Activated CD4-positive, alpha-beta T cell treated with anti-CD3 and anti-CD28 coated beads, Interleukin-10, Interleukin-2, amounts not matched to agents 100 ng/mL and 50 ng/mL, durations not matched to agents 16 hours and 8 hours (primary cell): ENCODE measurements at places on chromosomes 12 and 14.

DNA sequence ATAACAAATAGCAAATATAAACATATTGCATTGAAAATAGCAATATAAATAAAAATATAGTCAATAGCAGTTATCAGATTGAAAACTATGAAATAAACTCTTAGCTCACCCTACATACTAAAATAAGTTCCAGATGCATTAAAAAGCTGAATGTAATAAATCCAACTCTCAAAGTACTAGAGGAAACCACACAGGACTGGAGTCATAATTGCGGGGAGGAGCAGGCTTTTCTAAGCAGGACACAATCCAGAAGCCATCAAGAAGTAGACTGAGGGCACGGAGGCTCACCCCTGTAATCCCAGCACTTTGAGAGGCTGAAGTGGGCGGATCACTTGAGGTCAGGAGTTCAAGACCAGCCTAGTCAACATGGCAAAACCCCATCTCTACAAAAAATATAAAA is 22.2 kb downstream of the GSC start:
- no peak for DNase-seq

- no peak for DNase-seq
Observed at GRCh38 chr12:111467857-111468241, 62.1 kb downstream of the SH2B3 start.

GRCh38 chr14:59484639-59485175 is 390 bp downstream of the JKAMP start:
- DNase-seq = no peak

DNA sequence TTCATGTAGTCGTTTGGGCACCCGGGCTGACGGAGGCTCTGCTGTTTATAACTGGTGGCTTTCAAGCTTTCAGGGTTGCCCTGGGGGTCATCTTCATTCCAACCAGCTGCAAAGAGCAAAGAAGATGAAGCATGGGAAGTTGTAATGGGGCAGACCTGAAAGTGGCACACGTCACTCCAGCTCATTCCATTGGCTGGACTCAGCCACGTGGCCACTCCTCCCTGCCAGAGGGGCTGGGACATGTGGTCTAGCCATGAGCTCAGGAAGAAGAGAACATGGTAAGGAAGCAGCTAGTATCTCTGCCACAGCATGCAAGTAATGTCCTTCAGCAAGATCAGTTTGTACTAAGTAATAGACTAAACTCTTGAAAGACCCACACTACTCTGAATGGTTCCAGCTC is 51.7 kb upstream of the FERMT2 start:
- DNase-seq = no peak

- DNase-seq = no peak
Observed at GRCh38 chr12:91973813-91974212, 171.8 kb downstream of the BTG1 start.

GRCh38 chr12:31928246-31929026 is 30.8 kb upstream of the RESF1 start:
- DNase-seq = peak; percentile 65

DNA sequence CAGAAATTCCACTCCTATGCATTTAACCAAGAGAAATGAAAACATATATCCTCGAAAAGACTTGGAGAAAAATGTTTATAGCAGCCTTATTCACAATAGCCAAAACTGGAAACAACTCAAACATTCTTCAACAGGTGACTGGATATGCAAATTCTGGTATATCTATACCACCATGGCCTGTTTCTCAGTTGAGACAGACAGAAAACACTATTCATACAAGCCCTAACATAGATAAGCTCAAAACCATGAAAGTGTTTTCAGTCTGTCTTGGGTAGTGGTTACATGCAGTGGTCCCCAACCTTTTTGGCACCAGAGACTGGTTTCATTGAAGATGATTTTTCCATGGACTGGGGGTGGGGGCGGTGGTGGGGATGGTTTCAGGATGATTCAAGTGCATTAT is 83.8 kb downstream of the SRGAP1 start:
- DNase-seq = no peak

- DNase-seq = no peak
Observed at GRCh38 chr14:64092338-64092737, 201.8 kb downstream of the ESR2 start.

- DNase-seq = peak; percentile 24
Observed at GRCh38 chr14:74955229-74956026, at the start of gene PGF. Gene PGF, minus strand, starts transcription at chr14:74955597. Its CDS starts 355 bp downstream, at chr14:74955242.

DNA sequence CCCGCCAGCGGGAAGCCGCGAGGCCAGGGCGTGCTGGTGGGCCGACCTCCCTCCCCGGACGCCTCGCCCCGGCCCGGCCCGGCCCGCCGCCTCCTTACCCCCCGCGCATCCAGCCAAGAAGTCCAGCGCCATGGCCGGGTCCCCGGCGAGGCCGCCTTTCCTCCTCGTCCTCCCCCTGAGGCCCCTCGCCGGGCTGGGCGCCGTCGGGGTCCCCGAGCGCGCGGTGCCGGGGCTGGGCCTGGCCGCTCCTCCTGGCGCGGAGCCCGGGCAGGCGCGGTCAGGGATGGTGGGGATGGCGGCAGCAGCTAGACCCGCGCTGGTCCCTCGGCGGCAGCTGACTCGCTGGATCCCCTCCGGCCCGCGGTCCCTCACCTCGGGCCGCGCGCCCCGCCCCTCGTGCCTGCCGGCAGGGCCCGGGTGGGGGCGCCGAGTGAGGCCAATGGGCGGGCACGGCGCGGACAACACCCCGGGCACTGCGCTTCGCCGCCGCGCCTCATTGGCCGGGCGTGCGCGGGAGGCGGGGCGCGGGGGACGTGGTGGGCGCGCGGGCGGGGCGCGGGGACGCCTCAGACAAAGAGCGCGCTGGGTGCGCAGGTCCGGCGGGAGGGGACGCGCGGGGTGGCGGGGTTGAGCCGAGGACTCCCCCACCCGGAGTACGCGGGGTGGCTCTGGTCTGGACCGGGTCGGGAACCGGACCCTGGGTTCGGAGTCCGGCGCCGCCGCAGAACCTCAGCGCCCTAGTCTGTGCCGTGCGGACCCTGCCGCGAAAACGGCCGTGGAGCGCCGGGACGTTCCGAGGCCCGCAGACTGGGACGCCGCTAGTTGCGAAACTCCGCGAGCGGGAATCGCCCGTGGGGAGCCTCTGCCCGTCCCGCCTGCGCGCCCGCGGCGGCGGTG is at the start of gene SLC25A29:
Gene SLC25A29, minus strand, starts transcription at position 344 of the 897 bp plus-strand sequence. Its CDS starts 212 bp downstream, at position 132.
- DNase-seq = peak; percentile 79

DNA sequence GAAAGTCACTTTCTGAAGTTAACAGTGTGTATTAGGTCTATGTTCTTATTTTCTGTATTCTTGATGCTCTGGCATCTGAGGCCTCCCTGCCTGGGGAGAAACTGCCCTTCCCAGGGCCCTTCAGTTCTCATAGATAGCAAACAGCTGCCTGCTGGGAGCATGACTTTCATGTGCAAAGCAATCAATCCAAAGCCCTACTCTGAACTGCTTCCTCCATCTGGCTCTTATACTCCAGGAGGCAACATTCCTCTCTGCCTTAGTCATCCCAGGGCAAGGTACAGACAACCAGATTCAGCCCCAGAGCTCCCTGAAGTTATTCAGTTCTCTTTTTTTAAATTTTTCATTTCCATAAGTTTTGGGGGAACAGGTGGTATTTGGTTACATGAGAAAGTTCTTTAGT is 41.7 kb upstream of the RIN3 start:
- DNase-seq = no peak

DNA sequence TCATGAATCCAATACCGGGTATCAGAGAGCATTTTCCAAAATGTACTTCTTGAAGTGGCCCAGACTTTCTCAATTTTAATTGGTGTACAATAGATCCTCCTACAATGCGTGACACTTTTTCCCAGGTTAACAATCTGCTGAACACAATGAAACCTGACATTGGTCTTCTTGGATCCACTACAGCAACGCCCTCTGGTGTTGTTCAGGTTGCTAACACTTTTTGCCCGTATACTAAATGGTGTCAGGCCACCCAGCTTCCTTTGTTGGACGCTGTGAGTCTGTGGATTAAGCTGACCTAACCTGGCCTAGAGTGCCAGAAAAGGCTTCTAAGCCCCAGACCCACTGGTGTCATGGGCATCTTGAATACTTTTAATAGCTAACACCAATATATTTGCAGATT is 89.2 kb downstream of the KCNK10 start:
- peak; percentile 34 for DNase-seq

- DNase-seq = peak; percentile 44
Observed at GRCh38 chr14:90658541-90658967, 157.7 kb downstream of the TTC7B start.

DNA sequence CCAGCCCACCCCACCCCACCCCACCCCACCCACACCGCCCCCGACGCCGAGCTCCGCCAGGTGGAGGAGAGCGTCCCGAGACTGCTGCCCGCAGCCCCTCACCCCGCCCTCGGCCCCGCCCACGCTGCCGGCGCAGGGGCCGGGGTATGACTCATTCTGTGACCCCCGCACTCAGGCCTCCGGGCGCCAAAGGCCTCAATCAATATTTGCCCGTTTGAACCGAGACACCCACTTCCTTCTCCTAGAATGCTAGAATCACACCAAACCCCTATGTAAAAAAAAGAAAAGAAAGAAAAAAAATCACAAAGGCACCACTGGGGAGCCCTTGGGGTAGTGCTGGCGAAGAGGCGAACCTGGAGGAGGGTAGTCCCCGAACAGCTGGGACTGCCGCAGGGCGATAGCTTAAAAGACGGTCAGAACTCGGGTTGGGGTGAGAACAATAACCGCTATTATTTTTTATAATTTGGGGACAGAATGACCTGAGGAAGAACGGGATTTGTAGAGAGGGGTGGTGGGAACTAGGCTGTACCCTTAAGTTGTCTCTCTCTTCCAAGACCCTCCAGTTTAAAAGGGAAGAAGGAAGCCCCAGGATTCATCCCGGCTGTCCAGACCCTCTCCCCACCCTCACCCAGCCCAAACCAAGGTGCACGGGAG is 894 bp downstream of the KRT8 start:
- peak; percentile 58 for DNase-seq

- DNase-seq = peak; percentile 96
Observed at GRCh38 chr12:12439636-12440035, 82.8 kb downstream of the BORCS5 start.

- no peak for DNase-seq
Observed at GRCh38 chr12:85836197-85837090, at the start of gene RASSF9. Gene RASSF9, minus strand, starts transcription at chr12:85836409. Its CDS starts 208 bp downstream, at chr12:85836201.

GRCh38 chr14:80606347-80606772 is 335.2 kb downstream of the CEP128 start:
- no peak for DNase-seq

GRCh38 chr12:2057795-2058408 is 5.1 kb downstream of the CACNA1C start:
- no peak for DNase-seq

DNA sequence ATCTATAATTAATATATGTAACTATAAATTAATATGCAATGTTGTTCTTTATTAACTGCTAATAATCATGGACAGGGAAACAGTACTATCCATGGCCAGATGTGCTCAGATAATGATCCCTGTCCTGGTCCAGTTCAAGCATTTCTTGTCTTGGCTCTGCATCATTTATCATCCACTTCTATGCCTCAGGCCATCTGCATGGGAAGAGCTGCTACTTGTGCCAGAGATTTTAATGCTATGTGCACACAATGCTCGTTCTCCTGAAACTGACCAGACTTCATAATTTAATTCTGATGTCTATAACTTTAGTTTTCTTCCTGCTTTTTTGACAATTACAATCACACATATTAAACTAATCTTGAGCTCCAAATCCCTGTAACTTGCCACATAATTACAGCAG is 11.2 kb upstream of the TMX1 start:
- no peak for DNase-seq

DNA sequence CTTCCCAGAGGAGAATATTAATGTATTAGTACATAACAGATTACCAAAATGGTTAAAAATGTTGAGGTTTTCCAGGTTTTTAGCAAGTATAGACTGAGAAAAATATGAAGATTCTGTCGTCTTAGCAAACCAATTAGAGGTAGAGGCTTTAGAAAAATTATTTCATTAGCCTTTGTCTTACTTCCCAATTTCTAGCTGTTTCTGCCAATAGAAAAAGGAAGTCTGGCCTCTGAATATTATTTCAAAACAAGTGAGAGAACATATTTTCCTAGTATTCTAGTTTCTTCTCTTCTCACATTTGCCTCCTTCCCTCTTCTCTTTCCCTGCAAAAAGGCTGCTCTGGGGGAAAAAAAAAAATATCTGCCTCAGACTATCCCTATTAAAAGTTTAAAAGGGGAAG is 16.4 kb downstream of the IPO8 start:
- DNase-seq = no peak

DNA sequence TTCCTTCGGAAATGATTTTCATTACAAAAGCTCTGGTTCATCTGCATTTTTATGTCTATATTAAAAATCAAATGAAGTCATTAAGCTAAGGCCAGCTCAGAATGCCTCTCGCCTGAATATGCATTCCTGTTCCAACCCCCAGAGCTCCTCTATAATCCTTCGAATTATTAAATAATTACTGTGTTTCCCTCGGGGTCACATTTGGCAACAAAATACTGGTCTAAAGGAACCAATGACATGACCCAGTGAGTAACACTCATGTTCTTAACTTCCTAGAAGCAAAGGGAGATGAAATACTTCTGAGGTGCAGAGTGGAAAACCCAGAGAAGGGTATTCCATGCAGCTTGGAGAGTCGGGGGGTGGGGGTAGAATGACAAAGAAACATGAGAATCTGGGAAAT is 68.3 kb downstream of the FOXN3 start:
- no peak for DNase-seq

DNA sequence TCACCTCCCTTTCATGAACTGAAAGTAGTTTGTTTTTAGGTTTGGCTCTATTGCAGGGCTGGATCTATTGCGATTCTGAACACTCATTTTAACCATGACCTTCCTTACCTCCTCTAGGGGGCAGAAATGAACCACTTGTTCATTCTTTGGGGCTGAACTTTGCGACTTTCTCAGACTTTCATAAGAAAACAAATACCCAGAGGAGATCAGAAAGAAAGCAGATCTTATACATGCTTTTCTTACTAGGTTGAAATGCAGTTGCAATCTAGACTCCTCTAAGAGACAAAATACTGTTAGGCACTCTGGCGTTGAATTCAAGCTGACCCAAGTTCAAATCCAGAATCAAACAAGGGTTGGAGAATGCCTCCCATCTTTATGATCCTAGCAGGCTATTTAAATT is 32.6 kb upstream of the PLEKHG3 start:
- peak; percentile 61 for DNase-seq

DNA sequence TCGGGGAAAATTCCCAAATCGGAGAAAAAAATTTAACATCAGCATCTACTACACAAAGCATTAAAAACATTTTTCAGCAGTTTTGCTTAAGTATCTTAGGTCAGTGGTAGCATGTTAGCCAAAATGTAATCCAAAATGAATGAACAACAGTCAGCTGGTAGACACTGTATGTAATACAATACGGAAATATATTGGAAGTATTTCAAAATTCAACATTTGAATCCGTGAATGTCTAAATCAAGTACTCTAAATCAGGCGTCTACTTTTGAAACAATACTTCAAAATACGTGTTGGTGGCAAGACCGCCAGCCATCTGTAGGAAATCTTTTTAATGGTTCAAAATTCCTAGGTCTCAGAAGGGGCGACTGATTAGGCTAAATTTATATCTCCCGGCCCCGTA is 1.1 kb downstream of the SCAF11 start:
- DNase-seq = no peak
